ENCODE measurements at places on chromosomes 4 and X.

- H3K27me3 ChIP-seq = no peaks in the 10 kb centered on the region
- no peaks in the 10 kb centered on the region for H3K36me3 ChIP-seq
- peaks cover 3% of the 10 kb centered on the region for H3K4me1 ChIP-seq
Measured at GRCh38 chr4:138307319-138307718, 65.2 kb upstream of the SLC7A11 start.

- H3K36me3 ChIP-seq = no peaks in the 10 kb centered on the region
- no peak overlapping the region for H3K4me3 ChIP-seq
- H3K27me3 ChIP-seq = peaks cover 10% of the 10 kb centered on the region
- no peak overlapping the region for H3K27ac ChIP-seq
Measured at GRCh38 chr4:73874386-73874785, 5.2 kb downstream of the CXCL1 start.

GRCh38 chrX:103343105-103343504, 13.1 kb downstream of the TCEAL7 start:
- no peak overlapping the region for H3K4me3 ChIP-seq
- no peaks in the 10 kb centered on the region for H3K4me1 ChIP-seq
- H3K27me3 ChIP-seq = no peaks in the 10 kb centered on the region
- DNase-seq = no peak

DNA sequence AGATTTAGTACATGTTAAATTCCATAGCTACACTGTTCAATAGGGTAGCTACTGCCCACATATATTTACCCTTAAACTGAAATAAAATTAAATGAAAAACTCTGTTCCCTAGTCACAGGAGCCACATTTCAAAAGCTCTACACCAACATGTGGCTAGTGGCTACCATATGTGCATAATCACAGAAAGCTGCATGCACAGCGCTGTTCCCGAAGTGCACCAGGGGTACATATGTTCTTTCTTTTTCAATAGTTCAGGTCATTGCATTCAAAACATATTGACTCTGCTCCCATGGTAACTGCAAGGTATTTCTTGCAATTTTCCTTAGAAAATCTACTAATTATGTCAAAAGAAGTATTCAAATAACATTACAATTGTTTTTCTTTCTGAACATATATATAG, 591.2 kb downstream of the PDHA2 start:
- H3K27me3 ChIP-seq = no peaks in the 10 kb centered on the region
- no peak overlapping the region for H3K4me3 ChIP-seq
- no peak overlapping the region for H3K27ac ChIP-seq
- no peak for DNase-seq
- no peaks in the 10 kb centered on the region for H3K4me1 ChIP-seq
- H3K36me3 ChIP-seq = no peaks in the 10 kb centered on the region

DNA sequence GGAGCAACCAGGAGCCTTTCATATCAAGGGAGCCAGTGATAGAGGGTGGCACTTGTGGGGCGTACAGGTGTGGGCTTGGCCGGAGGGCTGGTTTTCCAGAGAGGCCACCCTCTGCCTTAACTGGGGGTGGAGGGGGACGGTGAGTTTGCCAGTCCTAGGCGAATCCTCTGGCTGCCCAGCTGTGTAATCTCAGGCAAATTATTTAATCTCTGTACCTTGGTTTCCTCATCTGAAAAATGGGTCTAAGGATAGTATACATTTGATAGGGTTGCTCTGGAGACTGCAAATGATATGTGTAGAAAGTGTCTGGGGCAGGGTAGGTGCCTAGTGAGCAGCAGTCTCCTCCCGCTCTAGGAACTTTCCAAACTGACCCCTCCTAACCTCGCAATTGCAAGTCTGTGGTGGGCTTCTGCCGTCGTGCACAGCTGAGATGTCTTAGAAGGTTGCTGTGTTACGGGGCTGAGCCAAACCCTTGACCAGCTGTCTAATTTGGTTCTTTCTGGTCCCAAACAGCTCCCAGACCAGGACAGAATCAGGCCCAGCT, 3.8 kb upstream of the CXCR3 start:
- no peaks in the 10 kb centered on the region for H3K36me3 ChIP-seq
- no peaks in the 10 kb centered on the region for H3K4me1 ChIP-seq
- H3K27me3 ChIP-seq = no peaks in the 10 kb centered on the region
- DNase-seq = no peak

GRCh38 chrX:20654596-20655106, 387.9 kb upstream of the RPS6KA3 start:
- no peak overlapping the region for H3K27ac ChIP-seq
- H3K27me3 ChIP-seq = no peaks in the 10 kb centered on the region
- no peak for DNase-seq
- H3K4me3 ChIP-seq = no peak overlapping the region

- H3K27me3 ChIP-seq = no peaks in the 10 kb centered on the region
- H3K4me1 ChIP-seq = peaks cover 10% of the 10 kb centered on the region
- no peaks in the 10 kb centered on the region for H3K36me3 ChIP-seq
- no peak overlapping the region for H3K4me3 ChIP-seq
- no peak overlapping the region for H3K27ac ChIP-seq
Measured at GRCh38 chr4:23365086-23365485, 524.8 kb downstream of the PPARGC1A start.

DNA sequence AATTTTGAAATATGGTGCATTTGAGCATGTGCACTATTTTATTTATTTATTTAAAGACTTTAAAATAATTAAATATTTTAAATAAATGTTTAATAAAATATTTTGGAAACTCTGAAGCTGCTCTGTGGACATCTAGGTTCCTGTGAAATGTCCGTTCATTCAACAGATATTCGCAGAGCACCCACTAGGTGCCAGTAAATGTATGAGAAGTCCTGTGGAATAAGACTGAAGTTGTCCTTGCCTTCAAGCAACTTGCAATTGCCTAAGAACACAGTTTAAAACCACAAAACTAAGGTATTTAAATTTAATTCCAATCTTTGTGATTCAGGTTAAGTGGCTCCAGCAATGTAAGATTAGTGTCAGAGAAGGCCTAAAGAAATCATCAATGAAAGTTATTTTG, 306.7 kb downstream of the GBA3 start:
- no peaks in the 10 kb centered on the region for H3K27me3 ChIP-seq
- no peak overlapping the region for H3K4me3 ChIP-seq
- no peak for DNase-seq
- no peak overlapping the region for H3K27ac ChIP-seq
- no peaks in the 10 kb centered on the region for H3K36me3 ChIP-seq

GRCh38 chr4:145716200-145716599, 36.3 kb downstream of the C4orf51 start:
- H3K36me3 ChIP-seq = no peaks in the 10 kb centered on the region
- DNase-seq = no peak
- no peak overlapping the region for H3K27ac ChIP-seq
- H3K4me3 ChIP-seq = no peak overlapping the region
- no peaks in the 10 kb centered on the region for H3K27me3 ChIP-seq

GRCh38 chrX:49977319-49978090, 55.1 kb downstream of the CLCN5 start:
- no peak overlapping the region for H3K27ac ChIP-seq
- no peak overlapping the region for H3K4me3 ChIP-seq
- no peaks in the 10 kb centered on the region for H3K27me3 ChIP-seq
- DNase-seq = no peak

DNA sequence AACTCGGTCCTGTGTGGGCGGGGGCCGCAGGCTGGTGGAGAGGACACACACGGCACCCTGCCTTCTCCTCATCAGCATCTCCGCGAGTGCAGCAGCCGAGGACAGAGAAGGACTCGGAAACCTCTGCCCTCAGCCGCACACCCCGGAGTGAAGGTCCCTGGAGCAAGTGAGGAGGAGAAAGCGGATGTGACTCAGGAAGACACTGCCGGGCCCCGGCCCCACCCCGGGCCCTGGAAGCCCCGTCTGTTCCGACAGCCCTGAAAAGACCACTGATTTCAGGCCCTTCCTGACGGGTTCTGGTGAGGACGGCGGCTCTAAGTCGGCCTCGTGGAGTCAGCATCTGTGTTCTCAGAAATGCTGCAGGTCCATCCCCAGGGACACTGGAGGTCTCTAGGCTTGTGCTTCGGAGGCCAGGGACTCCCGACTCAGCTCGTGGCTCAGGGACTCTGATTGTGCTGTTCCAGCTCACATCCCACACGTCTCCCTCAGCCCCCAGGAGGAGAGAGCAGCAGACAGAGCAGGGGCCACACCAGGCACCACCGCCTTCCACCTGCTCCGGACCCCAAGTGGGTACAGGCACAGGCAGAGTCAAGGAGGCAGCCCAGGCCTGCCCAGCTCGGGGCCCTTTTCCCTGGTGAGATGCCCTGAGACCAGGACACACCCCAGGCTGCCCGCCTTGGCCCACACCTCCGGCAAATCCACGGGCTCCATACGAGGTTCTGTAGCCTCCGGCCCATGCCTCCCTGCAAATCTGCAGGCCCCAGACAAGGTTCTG, 134.5 kb upstream of the NKX1-1 start:
- no peaks in the 10 kb centered on the region for H3K4me1 ChIP-seq
- no peaks in the 10 kb centered on the region for H3K27me3 ChIP-seq
- no peak for DNase-seq
- H3K27ac ChIP-seq = no peak overlapping the region
- no peak overlapping the region for H3K4me3 ChIP-seq

DNA sequence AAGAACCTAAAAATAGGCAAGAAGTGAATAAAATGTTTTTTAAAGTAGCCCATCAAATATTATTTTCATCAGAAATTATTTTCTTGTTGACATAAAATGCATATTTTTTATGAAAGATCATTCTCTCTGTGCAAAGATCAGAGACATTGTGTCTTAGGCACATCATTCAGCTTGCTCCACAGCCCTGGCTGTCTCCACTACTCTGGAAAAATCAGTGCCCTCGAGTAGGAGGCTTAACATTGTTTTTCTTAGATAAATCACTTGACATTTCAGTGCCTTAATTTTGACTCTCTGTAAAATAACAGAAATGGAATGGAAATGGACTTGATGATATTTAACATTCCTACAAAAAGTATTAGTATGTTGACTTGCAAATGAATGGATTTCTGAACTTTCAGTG, 77.9 kb downstream of the FAT4 start:
- no peaks in the 10 kb centered on the region for H3K27me3 ChIP-seq
- DNase-seq = no peak
- no peak overlapping the region for H3K27ac ChIP-seq
- no peak overlapping the region for H3K4me3 ChIP-seq

DNA sequence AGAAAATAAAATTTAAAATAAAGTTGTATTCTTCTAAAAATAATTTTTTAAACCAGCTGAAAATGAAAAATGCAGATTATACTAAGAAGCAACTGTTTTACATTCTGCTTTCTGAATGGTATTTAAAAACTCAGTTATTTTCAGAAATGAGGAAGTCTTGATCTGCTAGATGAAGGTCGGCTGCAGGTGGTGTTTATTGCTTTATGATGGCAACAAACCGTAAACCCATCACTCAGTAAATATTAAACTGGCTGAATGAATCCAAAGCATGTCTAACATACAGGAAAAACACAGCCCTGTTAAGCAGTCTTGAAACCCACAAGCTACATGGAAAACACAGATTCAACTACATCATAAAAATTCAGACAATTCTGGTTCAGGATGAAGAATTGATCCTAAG, 29.3 kb downstream of the DYNLT3 start:
- DNase-seq = no peak
- H3K27me3 ChIP-seq = no peaks in the 10 kb centered on the region
- no peaks in the 10 kb centered on the region for H3K4me1 ChIP-seq
- no peak overlapping the region for H3K4me3 ChIP-seq

GRCh38 chr4:121199742-121200561, 35.8 kb upstream of the TNIP3 start:
- DNase-seq = no peak
- H3K36me3 ChIP-seq = no peaks in the 10 kb centered on the region
- H3K4me3 ChIP-seq = no peak overlapping the region
- no peaks in the 10 kb centered on the region for H3K27me3 ChIP-seq
- no peaks in the 10 kb centered on the region for H3K4me1 ChIP-seq

DNA sequence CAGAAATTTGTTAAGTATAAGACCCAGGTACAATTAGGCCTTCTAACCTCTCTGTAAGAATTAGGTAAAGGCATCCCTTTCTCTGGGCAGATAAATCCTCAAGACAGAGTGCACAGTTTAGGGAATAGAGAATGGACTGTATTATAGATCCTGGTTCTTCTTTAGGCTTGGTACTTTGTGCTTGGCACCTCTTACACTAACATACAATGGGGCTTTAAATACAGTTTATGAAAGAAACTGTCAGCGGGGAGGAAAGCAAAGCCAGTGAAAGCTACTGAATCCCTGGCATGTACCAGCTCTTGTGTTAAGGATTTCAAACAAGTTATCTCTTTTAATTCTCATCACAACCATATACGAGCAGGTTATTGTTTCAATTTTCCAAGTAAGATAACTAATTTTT, 1350.0 kb downstream of the ADGRL3 start:
- H3K36me3 ChIP-seq = no peaks in the 10 kb centered on the region
- no peak for DNase-seq
- no peak overlapping the region for H3K4me3 ChIP-seq
- H3K4me1 ChIP-seq = peaks cover 13% of the 10 kb centered on the region

DNA sequence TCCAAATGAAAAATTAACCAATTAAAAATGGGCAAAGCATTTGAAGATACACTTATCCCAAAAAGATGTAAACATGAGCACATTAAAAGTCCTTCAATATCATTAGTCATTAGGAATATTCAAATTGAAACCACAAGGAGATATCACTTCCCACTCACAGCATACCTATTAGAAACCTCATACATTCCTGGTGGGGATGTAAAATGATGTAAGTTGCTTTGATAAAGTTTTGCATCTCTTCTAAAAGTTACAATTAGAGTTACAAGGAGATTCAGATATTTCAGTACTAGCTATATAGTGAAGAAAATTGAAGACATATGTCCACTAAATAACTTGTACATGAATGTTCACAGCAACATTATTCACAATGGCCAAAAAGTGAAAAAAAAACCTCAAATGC, 1109.3 kb upstream of the LCORL start:
- no peak overlapping the region for H3K4me3 ChIP-seq
- DNase-seq = no peak
- no peaks in the 10 kb centered on the region for H3K4me1 ChIP-seq
- no peaks in the 10 kb centered on the region for H3K36me3 ChIP-seq
- no peaks in the 10 kb centered on the region for H3K27me3 ChIP-seq

DNA sequence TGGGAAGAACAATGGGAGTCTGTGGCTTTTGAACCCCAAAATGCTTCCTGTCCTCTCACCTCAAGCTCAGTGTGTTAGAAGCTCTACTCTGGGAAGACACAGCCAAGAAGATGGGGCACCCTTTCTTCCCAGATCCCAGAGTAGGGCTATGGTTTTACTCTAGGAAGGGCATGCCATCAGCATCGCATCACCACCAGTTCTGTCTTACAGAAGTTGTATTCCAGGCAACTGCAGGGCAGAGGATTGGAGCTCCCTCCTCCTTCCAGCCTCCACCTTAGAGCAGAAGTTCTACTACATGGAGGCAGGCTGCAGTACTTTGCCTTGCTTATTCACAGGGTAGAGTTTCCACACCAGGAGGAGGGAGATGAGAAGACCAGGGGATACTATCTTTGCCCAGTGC, 18.1 kb upstream of the ZFX start:
- H3K4me1 ChIP-seq = no peaks in the 10 kb centered on the region
- no peak overlapping the region for H3K4me3 ChIP-seq
- no peak overlapping the region for H3K27ac ChIP-seq
- H3K27me3 ChIP-seq = no peaks in the 10 kb centered on the region

All from neuronal stem cell (in vitro differentiated cells).